K562 (cell line): ENCODE measurements at places on chromosomes 7 and 10.
A peak's percentile ranks its signal among the peaks of the same experiment; 100 is the strongest.

DNA sequence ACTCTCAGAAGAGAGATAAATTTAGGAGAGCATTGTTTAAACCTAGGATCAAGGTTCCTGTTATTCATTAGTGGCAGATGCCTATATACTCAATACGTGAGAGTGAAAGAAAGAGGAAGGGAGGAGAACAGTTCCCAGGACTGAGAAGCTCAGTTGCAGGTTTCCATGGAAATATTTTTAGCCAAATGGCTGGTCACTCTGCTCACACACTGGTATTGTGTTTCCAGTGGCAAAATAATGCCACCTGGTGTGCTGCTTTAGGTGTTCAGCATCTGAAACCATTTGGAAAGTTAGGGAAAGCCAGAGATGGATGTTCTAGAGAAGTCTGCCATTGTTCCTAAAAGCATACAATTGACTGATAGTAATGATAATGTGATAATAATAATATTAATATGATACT is 827.7 kb downstream of the SORCS3 start:
- DNase-seq: no peak

DNA sequence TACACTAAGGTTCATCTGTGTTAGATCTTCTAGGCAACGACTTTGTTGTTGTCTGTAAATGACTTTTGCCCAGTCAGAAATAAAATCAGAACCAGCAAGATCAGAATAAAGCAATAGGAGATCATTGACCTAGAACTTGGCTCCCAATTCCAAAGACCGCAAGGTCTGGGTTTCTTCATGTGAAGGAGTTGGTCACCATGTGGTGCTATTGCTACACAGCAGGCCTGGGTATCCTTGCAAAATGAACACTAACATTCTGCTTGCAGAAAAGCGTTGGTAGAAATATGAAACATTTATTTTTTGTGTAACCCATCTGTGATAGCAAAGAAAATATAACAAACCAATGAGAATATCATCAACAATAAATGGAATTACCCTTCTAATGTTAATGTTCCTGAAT is 831.0 kb downstream of the NXPH1 start:
- DNase-seq: no peak

- DNase-seq: no peak
Measured at GRCh38 chr10:48811917-48812316, 127.2 kb downstream of the WDFY4 start.

DNA sequence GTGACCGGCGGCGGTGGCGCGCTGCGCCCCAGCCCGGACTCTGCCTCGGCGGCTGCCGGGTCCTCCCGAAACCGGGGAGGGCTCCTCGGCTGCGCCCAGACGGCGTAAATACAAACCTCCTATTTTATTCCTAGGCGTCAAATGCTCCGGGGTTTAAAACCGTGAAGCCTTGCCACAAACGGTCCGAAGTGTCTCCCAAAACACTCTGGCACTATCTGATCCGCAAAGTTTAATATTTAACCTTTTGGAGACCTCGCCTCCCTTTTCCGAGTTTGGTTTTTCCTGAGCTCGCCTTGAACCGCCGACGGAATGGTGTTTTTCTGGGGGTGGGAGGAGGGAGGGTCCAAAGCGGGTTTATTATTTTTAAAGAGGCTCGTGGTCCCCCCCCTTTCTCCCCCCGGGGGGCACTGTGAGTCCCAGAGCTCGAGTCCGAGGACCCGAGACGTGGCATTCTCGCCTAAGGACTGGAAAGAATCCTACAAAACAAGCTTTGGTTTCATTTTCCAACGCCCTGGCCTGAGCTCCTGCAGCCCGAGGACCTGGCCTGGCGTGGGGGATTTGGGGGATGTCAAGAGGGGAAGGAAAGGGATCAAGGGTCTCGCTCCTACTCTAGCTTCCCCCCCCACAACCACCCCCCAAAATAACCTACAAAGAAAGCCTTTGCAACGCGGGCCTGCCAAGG is 1.8 kb downstream of the TNRC18 start:
- DNase-seq: peak; percentile 24

DNA sequence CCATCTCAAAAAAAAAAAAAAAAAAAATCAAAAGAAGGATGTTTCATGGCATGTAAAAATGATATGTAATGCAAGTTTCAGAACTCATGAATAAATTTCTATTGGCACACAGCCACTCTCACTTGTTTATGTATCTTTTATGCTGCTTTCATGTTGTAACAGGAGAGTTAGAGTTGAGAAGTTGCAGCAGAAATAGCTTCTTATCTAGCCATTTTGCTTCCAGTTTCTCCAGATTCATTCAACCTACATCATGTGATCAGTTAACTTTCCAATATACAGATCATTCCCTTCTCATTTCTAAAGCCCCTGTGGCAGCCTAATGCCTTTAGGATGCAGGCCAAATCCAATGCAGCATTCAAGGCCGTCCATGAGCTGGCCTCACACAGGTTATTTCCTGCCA is 30.4 kb downstream of the ZNF786 start:
- DNase-seq: no peak

GRCh38 chr7:129949292-129950133 is 3.2 kb downstream of the UBE2H start:
- no peak for DNase-seq

DNA sequence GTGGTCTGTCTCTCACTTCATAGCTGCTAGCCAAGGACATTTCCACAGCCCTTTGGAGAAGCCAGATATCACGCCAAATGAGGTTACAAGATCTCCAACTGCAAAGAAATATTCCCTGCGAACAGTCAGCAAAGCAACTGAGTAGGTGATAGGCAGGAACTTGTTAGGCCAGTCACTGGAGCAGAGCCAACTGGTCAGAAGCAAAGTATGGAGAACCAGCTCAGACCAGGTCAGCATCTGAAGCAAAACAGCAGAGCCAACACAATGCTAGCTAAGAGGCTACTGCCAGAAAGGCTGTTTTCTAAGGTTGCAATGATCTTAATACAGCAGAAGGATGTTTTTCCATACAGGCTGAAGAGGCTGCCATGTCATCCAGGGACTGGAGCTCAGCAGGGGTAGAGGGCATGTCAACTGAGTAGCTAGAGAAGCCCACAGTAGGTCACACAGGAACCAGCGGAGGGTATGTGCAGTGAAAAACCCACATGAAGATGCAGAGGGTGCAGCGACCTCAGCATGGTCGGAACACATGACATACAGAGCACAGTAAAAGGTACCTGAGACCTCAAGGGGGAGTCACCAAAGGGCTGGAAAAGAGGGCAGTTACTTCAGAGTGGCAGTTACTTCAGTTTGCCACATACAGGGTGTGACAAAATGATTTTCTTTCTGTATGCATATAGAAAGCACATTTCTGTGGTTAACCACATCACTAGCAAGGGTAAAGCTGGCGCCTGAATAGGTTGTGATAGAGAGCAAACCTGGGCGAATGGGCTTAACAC is 8.9 kb downstream of the SEC31B start:
- no peak for DNase-seq

DNA sequence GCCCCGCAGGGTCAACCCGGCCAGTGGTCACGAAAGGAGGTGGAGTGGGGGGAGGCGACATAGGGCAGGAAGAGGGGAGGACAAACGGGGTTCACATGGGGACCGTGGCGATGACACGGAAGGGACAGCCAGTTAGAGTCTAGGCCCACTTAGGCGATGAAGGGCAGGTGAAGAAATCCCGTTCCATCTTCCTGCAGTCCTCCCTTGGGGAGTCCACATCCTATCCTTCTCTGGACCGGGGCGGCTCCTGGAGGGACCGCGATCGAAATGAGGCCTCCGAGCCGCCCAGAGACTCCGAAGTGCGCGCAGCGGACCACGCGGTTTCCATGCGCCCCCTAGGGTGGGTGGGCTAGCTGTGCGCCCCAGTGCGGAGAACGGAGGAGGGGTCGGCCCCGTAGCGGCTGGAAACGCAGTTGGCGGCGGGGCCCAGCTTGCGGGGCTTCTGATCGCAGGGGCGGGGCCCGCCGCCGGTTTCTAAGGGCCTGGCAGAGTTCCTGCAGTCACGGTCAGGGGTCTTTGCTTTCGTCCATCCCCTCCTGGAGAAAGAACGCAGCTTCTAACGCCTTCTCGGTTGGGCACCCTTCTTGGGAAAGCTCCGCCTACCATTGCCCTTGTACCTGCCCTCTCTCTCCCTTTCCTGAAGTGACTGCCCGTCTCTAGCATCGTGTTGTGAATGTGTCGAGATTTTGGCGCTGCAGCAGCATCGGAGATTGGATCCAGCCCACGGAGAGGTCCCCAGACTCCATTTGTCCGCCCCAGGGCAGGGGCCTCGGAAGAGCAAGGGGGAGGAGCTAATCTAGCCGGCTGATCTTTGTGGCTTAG is 17.9 kb upstream of the TMEM225B start:
- no peak for DNase-seq

DNA sequence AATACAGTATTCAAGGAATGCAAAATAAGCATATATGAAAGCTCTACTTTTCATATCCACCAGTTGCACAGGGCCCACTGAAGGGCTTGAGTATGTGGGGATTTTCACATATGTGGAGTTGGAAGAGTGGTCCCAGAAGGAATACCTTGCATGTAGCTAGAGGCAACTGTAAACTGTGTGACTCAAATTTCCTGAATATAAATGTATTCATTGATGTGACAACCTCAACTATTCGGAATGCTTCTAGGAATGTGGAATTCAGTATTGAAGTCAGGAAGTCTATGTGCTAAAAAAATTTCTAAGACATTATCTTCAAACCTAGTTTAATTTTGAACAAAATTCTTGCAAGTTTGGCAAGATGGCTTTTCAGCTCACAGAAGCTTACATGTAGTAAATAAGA is 695.5 kb upstream of the SEMA3D start:
- DNase-seq: no peak

- no peak for DNase-seq
Measured at GRCh38 chr7:84195295-84196060, 889 bp upstream of the SEMA3A start.

- DNase-seq: no peak
Measured at GRCh38 chr7:71019706-71020105, 112.2 kb upstream of the GALNT17 start.

- no peak for DNase-seq
Measured at GRCh38 chr7:151807846-151808245, 69.1 kb downstream of the PRKAG2 start.

DNA sequence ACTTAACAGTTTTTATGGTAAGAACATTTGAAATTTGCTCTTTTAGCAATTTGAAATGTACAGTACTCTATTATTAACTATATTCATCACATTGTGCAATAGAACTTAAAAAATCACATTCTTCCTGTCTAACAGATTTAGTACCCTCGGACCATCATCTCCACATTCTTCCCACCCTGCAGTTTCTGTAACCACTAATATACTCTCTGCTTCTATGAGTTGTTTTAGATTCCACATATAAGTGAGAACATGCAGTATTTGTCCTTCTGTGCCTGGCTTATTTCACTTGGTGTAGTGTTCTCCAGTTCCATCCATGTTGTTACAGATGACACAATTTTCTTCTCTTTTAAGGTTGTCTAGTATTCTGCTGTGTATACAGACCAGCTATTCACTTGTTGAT is 88.9 kb upstream of the SEC61G start:
- DNase-seq: no peak

GRCh38 chr10:124242365-124242764 is 149.0 kb upstream of the CHST15 start:
- DNase-seq: no peak

DNA sequence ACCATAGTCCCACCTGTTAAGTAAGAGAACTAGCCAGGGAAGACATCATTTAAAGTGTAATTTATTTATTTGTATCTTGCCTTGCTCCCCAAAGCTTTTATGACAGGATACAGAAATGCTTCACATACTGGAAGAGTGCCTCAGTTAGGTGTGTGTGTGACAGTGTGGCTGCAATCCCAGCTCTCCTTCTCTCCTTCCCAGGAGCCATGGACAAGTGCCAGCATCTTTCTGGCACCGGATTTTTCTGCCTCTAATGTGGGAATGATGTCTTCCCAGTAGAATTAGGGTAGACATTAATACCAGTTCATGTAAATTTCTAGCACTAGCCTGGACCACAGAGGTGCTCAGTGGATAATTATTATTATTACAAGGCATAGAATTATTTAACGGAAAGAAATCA is 30.3 kb upstream of the ATXN7L1 start:
- no peak for DNase-seq

GRCh38 chr10:97037365-97038361 is 148.1 kb downstream of the SLIT1 start:
- peak; percentile 78 for DNase-seq

- DNase-seq: peak; percentile 41
Measured at GRCh38 chr7:157136372-157136771, 2.4 kb upstream of the UBE3C start.

GRCh38 chr7:67391168-67391567 is 394.5 kb downstream of the TYW1 start:
- DNase-seq: peak; percentile 24

DNA sequence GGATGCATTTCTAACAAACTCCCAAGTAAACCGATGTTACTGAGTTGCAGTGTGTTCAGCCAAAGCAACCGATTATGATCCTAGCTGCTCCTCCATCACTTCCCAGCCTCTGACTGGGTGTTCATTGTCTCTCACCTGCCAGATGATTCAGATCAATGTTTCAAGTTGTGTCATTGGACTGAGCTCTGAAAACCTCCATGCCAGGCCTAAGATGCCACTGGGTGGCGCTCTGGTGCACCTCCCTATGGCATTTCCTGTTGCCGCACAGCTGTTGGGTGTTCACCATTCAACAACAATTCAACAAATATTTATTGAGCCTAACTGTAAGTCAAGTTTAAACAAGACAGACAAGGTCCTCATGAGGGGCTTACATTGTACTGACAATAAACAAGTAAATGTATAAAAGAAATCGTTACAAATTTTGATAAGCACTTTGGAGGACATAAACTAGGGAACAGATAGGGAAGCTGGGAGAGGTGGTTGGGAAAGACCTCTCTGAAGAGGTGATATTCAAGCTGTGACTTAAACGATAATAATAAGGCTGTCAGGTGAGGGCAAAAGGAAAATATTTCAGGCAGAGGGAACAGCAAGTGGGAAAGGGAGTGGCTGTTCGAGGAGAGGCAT is 22.8 kb downstream of the RGR start:
- peak; percentile 38 for DNase-seq

DNA sequence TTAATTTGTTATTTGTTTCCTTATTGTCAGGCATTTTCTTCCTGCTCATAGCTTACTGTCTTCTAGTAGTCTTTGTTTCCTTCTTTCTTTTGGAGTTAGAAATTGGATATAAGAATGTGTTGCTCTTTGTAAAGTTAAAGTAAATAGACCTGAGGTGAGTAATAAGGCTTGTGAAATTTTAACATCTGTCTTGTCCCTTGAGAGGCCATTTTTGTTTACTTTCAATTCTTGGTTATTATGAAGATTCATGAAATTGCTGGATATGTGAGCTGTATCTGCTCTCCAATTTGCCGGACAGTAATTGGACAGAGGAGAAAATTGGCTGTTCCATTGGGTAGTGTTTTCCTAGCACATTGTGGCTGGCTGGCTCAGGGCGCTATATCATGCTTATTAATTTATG is 260.7 kb downstream of the EXOC4 start:
- DNase-seq: no peak

- DNase-seq: no peak
Measured at GRCh38 chr7:46459942-46460341, 538.9 kb upstream of the IGFBP3 start.

- DNase-seq: no peak
Measured at GRCh38 chr7:4714767-4715409, 32.8 kb downstream of the FOXK1 start.

DNA sequence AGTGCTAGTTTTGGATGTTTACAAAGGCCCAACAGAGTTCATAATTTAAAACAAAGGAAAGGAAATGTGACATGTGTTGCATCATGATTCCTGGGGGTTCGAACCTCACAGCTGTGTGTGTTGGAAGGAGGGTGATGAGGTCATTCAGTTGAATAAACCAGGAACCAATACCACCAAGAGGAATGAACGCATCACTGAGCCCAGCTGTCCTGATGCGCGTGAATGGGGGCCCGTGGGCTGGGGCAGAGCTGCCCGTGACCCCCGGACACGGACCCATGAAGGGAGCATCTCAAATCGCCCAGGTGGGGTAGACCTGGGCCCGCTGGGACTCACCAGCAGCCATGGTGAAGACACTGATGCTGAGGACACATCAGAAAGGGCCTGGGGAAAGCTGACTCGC is 33.0 kb downstream of the BRI3 start:
- no peak for DNase-seq
